NCI-H146 (cell line): ENCODE measurements at places on chromosomes 2 and 18.

DNA sequence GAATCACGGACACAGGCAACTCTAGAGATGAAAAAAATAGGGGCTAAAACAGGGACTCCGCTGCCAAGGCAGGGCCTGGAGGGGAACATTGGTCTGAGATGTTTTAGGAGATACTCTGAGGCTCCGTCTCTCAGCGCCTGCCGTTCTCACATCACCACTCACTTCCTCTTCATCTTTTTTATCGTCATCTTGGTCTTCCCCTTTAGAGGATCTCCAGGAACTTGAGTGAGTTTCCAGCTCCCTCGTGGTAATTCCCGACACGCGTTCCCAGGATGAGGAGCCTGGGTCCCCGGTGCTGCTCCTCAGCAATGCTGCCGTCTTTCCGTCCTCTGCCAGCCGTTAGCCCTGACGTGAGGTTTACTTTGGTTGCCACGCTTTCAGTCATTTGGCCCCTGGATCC, 16.1 kb downstream of the MLPH start:
- no peak for DNase-seq

DNA sequence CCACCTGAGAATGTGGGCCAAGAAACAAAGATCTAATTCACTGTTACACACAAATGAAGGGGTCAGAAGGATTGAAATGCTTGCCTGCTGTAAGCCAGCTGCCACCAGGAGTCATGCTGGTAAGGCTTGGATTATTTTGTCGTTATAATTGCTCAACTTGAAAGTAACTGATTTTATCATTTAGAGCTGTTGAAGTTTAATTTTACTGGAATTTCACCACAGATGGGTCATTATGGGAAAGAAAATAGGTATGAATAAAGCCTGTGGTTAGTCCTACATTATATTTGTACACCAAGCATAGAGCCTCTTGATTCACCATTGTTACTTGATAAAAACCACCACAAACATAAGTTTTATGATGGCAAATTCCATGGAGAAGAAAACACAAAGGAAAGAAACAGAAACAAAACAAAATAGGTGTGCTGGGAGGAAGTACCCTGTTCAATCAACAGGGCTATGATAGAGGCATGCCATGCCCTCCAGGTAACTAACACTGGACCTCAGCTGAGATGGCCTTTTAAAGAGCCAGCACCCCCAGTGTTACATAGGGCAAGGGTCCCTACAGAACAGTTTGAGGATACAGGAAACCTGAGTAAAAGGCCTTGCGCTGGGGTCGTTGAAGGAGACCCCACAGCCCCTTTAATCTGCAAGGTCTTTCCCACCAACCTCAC, 3.0 kb downstream of the CLEC4F start:
- peak; percentile 10 for DNase-seq

- DNase-seq = no peak
Observed at GRCh38 chr2:166240387-166241313, 112.8 kb upstream of the SCN1A start.

DNA sequence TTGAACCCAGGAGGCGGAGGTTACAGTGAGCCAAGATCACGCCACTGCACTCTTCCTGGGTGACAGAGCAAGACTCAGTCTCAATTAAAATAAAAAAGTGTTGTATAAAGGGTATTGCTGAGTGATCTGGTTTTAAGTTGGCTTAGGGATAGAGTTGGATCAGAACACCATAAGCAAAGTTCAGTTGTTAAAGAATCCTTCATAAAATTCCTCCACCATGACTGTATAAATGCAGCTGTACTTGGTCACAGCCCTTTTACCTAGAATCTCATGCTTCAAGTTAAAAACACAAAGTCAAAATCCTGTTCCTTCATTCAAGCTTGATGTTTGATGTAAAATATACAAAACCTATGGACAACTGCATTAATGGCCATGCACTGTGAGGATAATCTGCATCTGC, 33.4 kb upstream of the PNO1 start:
- no peak for DNase-seq

DNA sequence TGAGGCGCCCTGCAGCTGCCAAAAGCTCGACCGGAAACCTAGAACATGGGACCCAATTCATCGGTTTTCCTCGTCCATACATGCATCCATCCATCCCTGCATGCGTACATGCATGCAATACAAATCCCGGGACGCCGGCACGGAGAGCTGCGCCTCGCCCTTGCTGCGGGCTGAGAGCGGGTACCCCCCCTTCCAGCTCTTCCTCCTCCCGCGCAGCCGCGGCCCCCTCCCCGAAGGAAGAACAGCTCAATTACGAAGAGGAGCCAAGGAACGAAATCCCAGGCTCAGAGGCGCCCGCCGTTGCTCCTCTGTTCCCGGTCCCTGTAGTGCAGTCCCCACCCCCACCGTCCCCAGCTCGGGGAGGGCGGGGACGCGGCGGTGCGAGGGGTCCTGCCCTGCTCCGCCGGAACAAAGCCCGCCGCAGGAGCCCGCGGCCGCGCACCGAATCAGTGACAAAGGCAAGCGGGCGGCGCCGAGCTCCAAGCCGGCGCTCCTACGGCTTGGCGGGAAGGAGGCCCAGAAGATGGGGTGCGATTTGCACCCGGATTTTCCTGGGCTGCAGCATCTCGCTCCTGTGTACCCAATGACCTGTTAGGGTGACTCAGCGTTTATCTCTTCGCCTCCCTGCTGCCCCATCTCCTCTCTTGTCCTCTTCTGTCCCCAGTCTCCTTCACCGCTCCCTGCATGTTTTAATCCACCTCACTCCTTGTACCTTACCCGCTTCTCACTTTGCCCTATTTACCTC, 8.9 kb upstream of the POU3F3 start:
- no peak for DNase-seq
